ENCODE measurements at places on chromosomes 1 and 21.

- no peak for DNase-seq
- H3K27ac ChIP-seq, result no peak overlapping the region
- H3K4me3 ChIP-seq, result no peak overlapping the region
- H3K27me3 ChIP-seq, result no peaks in the 10 kb centered on the region
Observed at GRCh38 chr1:184802354-184803179, 47.9 kb upstream of the EDEM3 start.

- H3K4me1 ChIP-seq, result no peaks in the 10 kb centered on the region
- H3K27me3 ChIP-seq, result no peaks in the 10 kb centered on the region
- peaks cover 18% of the 10 kb centered on the region for H3K36me3 ChIP-seq
Observed at GRCh38 chr21:46554431-46555224, 50.3 kb downstream of the S100B start.

- no peak overlapping the region for H3K27ac ChIP-seq
- H3K4me1 ChIP-seq, result no peaks in the 10 kb centered on the region
- H3K27me3 ChIP-seq, result no peaks in the 10 kb centered on the region
- H3K4me3 ChIP-seq, result no peak overlapping the region
- DNase-seq, result no peak
Observed at GRCh38 chr1:87243573-87243972, 85.1 kb upstream of the LMO4 start.

- H3K4me1 ChIP-seq, result peaks cover 60% of the 10 kb centered on the region
- no peaks in the 10 kb centered on the region for H3K27me3 ChIP-seq
- no peak for DNase-seq
- H3K4me3 ChIP-seq, result no peak overlapping the region
Observed at GRCh38 chr1:101964708-101965107, 32.0 kb downstream of the OLFM3 start.
